Fibroblast of skin of left biceps (primary cell): ENCODE measurements at places on chromosomes 7 and 10.

GRCh38 chr10:132888898-132889490, 53.4 kb downstream of the CFAP46 start:
- no peak for DNase-seq

- peak; percentile 7 for DNase-seq
Observed at GRCh38 chr10:122182308-122182707, 88.8 kb upstream of the BTBD16 start.

GRCh38 chr10:74056050-74056818, 58.3 kb downstream of the VCL start:
- DNase-seq = peak; percentile 58

DNA sequence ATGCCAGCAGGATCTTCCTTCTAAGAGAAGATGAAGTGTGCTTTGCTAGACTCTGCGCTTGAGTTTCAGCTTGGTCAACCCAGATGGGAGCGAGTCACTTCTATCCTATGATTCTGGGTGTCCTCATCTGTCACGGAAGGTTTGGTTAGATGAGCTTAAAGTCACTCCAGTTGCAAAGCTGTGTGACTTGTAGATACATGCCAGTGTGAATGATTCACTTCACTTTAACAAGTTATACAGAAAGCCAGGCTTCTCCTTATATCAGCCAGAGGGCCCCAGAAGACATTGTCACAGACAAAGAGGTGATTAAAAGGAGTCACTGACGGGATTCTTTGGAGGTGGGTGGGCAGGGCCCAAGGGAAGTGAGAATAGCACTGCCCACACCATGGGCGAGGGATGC, 122.6 kb upstream of the PFKP start:
- no peak for DNase-seq
